ENCODE measurements at places on chromosomes 5 and 9.

- DNase-seq, result no peak
These were observed 7.4 kb upstream of the FAT2 start for GRCh38 chr5:151598549-151598948.

DNA sequence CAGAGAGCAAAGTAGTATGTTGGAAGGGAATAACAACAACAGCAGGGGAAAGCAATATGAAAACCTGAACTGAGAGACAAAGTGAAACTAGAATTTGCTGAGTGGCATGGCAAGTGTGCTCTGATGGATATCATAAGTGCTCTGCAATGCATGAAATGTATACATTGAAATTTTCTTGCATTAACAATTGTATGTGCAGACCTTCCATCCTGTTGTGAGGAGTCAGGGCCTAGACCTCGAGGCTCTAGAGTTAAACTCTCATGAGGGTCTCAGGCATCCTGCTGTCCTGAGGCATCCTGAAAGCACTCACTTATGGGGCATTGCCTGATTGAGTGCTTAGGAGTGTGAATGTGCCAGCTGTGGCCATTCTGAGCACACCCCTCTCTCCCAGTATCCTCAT is 1.1 kb downstream of the ECM2 start:
- no peak for DNase-seq

DNA sequence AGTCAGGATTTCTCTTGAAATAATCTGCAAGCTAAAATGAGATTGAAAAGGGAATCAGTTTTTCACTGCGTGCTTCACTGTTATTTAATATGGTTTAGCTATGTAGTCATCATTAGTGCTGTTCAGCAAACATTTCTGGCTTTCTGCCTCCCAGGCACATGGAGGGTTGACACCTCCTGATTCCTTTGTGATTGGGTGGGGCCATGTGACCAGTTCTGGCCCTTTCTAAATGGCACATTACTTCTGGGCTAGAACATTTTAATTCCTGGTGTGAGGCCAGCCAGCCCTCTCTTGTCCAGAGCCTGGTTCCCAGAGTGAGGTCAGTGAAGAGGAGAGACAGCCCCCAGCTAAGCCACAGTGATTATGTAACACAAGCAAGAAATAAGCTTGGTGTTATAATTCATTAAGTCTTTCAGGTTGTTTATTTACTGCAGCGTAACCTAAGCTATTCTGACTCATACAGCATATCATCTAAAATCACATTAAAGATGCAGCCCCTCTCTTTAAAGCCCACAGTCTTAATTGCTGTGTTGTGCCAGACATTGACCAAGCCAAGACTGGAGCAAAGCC is 17.4 kb upstream of the ARSI start:
- DNase-seq, result no peak

GRCh38 chr5:40033009-40033408 is 608.2 kb upstream of the DAB2 start:
- no peak for DNase-seq

DNA sequence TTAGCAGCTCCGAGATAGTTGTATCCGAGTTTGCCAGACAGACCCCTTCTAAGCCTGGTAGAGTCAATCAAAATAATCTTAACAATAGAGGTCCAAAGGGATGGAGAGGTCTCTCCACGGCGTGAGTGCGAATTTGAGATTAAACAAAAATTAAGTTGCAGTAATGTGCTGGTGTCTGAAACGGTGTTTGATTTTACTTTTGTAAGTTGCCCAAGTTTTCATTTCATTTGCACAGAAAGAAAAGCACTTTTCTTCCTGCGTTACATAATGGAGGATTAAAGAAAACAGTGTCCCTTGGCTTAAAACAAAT is 1.2 kb downstream of the IRX1 start:
- no peak for DNase-seq

DNA sequence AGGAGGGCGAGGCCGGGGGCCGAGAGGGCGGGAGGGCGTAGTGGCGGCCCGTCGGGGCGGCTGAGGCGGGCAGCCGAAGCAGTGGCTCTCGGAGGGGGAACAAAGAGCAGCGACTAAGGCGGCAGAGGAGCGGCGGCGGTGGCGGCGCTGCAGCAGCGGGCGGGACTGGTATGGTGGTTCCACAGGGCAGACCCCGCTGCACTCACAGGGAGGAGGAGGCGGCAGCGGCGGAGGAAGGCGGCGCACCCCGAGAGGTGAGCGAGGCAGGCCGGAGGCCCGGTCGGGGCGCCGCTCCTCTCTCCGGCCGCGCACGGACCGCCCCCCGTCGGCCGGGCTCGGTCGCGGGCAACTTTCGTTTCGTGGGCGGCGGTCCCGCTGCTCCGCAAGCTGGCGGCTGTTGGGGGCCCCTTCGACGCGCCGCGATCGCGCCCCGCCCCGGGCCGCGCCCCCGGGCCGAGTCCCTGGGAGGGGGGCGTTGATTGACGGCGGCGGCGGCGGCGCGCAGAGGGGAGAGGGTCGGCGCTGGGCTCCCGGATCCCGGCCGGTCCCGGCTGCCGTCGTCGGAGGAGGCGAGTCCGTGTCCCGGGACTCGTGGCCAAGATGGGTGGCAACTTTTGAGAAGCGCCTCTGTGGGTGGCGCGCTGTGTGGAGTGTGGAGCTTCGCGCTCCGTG is 467 bp downstream of the CNOT6 start:
- DNase-seq, result peak; percentile 49

GRCh38 chr5:140286424-140286823 is 16.5 kb downstream of the PFDN1 start:
- no peak for DNase-seq

DNA sequence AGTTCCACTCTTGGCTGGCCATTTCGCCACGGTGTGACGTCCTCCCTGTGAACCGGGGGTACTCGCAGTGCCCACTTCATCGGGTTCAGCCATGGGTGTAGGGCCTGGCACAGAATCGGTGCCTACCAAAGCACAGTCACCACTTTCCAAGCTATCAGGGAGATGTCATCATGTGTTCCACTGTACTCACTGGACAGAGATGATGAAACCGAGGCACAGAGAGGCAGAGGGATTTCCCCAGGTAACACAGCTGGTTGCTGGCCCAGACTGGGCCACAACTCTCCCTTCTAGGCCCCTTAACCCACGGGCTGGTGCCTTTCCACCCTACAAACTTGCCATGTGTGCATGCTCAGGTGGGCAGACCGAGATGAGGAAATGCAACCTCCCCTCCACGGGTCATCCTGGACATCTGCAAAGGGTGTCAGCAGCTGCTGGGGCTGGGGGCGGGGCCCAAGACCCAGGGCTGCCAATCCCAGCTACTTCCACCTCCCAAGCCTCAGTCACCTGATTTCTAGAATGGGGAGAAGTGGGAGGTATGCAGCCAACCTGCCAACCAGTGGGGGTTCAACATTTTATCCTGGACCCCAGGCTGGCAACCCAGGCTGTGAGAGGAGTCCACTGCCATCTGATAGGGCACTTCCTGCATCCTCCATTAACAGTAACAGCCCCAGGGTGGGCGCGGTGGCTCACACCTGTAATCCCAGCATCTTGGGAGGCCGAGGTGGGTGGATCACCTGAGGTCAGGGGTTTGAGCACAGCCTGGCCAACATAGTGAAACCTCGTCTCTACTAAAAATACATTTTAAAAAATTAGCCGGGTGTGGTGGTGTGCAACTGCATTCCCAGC is 893 bp upstream of the SH2D3C start:
- peak; percentile 75 for DNase-seq

GRCh38 chr5:139058121-139058520 is 140.0 kb downstream of the SIL1 start:
- no peak for DNase-seq

DNA sequence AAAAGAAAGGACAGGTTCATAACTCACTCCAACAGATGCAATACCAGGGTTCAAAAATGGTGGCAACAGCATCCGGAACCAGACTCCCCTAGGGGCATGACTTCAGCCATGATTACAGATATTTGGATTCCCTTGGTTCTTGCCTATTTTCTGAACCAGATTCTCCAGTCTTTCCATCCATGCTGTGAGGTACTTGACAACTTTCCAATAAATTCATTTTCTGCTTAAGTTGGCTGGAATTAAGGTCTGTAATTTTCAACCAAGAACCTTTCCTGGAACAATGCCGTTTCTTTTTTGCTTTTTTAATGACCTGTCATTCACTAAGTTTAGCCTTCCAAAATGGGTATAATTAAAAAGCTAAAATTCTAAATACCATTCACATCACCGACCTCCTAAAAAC is 52.2 kb downstream of the SCAI start:
- no peak for DNase-seq

- no peak for DNase-seq
These were observed 102.2 kb downstream of the GCNT1 start for GRCh38 chr9:76561050-76561713.

GRCh38 chr5:67404256-67405100 is 207.9 kb upstream of the CD180 start:
- no peak for DNase-seq

GRCh38 chr9:79054500-79054899 is 517.3 kb upstream of the TLE4 start:
- DNase-seq, result no peak

- DNase-seq, result no peak
These were observed 9.4 kb downstream of the CD180 start for GRCh38 chr5:67187006-67187715.

DNA sequence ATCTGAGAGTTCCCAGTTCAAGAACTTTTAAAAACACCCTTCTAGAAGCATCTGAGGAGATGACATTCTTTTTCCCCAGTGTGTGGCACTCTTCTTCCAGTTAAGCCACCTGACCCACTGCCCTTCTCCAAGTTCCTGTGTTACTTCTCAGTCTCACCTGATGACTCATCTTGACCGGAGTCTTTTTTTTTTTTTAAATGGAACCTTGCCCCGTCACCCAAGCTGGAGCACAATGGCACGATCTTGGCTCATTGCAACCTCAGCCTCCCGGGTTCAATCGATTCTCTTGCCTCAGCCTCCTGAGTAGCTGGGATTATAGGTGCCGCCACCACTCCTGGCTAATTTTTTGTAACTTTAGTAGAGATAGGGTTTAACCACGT is 224.1 kb upstream of the DAB2 start:
- no peak for DNase-seq

GRCh38 chr5:172821340-172821985 is 12.6 kb upstream of the ERGIC1 start:
- no peak for DNase-seq

- no peak for DNase-seq
These were observed 363.3 kb downstream of the KDM4C start for GRCh38 chr9:7121055-7121454.

DNA sequence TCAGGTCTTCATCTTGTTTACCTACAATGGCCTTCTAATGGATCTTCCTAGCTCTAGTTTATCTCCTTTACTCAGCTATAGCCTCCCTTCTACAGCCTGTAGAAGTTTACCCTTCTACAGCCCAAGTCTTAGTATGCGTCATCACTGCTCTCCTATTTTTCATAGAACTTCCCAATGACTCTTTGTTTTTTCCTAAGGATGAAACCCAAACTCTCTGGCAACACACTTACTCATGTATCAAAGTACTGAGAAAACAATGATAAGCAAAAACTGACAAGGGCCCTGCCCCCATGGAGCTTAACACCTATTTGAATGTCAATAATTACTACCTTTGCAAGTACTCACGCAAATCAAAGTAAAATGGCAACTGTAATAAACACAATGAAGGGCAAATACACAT is 33.7 kb downstream of the LEAP2 start:
- no peak for DNase-seq

DNA sequence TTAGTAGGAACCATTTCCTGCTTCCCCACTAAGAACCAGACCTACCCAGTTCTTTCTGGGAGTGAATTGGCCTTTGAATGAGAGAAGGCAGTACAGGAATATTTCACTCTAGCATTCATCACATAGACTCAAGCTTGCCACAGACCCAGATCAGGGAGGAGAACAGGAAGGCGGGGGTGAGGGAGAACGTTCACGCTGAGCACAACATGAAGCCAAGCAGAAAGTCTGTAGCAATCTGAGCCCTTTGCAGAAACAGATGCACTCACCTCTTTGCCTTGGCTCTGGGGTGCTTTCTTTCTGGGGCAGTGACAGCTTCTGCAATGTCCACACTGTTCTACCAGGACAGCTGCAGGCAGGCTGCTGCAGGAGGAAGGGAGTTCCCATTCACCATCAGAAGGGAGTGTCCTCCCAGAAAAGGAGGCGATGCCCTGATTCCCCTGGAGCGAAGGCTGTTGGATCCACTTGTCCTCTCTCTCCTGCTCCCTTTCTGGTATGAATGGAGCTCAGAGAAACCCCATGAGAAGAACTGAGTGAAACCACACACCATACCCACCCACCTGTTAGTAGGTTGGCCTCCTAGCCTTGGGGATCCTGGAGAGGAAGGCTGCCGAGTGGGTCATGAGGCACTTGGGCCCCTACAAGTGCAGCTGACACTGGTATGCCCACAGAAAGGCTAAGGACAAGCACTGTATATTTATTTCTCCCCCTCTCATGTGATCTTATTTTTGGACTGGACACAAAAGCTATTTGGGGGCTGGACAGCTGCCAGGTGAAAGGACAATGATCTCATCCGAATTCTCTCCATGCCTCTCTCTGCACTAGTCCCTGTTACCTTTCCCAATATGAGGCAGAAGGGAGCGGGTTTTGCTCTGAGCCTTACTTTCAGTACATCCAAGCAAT is 11.7 kb upstream of the FGF1 start:
- DNase-seq, result no peak

DNA sequence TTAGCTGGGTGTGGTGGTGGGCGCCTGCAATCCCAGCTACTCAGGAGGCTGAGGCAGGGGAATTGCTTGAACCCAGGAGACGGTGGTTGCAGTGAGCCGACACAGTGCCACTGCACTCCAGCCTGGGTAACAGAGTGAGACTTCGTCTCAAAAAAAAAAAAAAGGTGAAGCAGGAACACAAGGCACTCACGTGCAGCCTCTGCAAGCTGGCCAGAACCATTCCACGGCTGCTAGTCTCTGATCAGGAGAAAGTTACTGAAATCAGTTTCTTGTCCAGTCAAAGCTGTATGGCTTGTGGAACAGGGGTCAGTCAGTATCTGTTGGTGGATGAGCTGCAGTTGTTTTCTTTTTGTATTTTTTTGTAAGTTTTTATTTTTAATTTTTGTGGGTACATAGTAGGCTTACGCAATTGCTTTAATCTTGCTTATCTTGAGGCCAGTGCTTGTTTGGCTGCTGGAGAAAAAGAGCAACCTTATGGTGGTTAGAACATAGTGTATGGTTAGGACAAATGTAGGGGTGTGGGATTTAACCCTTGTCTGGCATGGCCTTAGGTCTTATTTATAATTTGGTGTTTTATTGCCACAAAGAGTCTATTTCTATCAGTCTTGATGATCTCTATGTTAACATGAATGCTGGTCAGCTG is 32.7 kb upstream of the GTF2H2C start:
- DNase-seq, result no peak

DNA sequence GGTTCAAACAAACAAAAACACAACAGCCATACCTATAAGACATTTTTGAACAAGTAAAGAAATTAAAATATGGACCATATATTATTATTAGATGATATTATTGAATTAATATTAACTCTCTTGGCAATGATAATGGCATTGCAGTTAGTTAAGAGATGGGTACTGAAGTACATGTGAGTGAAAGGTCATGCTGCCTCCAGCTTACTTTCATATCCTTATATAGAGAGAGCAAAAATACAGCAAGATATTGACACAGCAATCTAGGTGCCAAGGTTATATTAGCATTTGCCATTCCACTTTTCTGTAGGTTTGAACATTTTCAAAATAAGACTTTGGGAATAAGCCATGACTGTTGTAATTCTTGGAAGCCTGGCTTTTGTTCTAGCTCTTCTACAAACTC is 6.1 kb downstream of the TNFSF8 start:
- no peak for DNase-seq

- no peak for DNase-seq
These were observed 25.8 kb upstream of the MED10 start for GRCh38 chr5:6404129-6404528.

Data from stimulated activated CD4-positive, alpha-beta T cell treated with anti-CD3 and anti-CD28 coated beads, Interleukin-4, amount 100 ng/mL, for 24 hours (primary cell).